LHCN-M2 (cell line): ENCODE measurements at places on chromosomes 6 and 20.

DNA sequence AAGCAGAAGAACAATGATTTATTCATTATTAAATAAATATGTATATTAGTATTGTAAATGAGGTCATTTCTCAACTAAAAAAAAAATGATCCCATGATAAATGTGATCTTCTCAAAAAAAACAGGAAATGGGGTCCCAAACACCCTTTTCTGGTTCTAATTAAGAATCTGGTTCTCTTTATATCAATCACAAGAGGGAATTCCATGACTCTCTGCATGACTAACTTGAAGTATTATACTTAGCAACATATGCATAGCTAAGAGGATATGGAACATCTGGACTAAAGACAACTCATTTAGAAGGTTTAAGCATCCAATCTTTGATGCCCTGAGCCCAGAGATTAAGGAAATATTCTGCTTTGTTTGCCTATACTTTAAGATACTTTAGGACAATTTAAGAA lies 89.7 kb upstream of the EMILIN3 start:
- DNase-seq, result no peak

- no peak for DNase-seq
Observed at GRCh38 chr6:128446497-128446896, 73.9 kb downstream of the PTPRK start.

DNA sequence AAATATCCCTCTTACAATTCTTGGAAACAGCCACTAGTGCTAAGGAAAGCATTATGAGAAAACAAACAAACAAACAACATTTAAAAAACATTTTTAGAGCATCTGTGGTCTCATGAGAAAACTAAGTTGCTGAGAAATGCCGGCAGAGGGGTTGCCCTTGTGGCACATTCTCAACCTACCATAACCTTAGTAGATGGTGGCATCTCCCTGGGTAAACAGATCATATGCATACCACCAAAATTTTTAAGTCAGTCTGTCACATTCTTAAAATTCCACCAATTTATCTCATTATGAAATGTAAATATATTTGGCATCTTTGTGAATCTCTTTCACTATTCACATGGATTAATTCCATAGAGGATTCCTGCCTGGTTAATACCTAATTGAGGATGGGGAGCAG lies 575.7 kb upstream of the MARCKS start:
- DNase-seq, result no peak

- DNase-seq, result no peak
Observed at GRCh38 chr6:74170118-74170517, 474.1 kb downstream of the CD109 start.

- DNase-seq, result no peak
Observed at GRCh38 chr6:107331409-107332386, 127.7 kb downstream of the PDSS2 start.

DNA sequence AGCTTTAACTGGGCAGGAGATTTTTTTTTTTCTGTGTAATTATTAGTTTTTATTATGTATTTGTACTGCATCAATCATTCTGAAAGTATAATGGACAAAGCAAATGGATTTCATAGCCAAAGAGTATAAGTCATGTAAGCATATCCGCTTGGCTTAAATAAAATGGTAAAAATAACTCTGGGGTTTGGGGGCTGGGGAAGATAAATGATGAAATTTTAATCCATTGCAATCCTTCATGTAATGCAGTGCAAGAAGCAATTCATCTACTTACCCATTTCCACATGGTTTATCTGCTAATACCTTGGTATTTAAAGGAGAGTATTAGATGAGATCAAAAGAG lies 781.4 kb downstream of the QKI start:
- no peak for DNase-seq

GRCh38 chr6:5201271-5201670 lies 59.5 kb downstream of the LYRM4 start:
- peak; percentile 46 for DNase-seq
